ENCODE measurements at places on chromosomes 3 and 15.

DNA sequence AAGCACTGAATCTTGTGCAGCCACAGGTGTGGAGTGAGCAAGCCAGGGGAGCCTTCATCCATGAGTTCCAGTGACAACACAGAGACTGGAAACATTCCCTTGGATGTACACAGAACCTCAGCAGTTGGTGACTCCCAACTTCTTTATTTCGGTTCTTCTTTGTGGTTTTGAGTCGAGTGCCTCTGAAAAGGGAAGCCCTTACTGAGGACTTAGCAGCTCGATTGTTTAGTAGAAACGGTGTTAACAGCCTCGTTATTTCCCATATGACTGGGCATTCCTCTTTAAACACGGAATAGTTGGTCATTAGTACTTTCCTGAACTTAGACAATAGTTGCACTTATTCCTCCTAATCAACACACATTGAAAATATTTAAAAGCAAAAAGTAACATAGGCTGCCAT, 7.7 kb downstream of the SLCO3A1 start:
- DNase-seq: no peak

- DNase-seq: no peak
Measured at GRCh38 chr3:153260681-153261080, 98.7 kb downstream of the RAP2B start.

DNA sequence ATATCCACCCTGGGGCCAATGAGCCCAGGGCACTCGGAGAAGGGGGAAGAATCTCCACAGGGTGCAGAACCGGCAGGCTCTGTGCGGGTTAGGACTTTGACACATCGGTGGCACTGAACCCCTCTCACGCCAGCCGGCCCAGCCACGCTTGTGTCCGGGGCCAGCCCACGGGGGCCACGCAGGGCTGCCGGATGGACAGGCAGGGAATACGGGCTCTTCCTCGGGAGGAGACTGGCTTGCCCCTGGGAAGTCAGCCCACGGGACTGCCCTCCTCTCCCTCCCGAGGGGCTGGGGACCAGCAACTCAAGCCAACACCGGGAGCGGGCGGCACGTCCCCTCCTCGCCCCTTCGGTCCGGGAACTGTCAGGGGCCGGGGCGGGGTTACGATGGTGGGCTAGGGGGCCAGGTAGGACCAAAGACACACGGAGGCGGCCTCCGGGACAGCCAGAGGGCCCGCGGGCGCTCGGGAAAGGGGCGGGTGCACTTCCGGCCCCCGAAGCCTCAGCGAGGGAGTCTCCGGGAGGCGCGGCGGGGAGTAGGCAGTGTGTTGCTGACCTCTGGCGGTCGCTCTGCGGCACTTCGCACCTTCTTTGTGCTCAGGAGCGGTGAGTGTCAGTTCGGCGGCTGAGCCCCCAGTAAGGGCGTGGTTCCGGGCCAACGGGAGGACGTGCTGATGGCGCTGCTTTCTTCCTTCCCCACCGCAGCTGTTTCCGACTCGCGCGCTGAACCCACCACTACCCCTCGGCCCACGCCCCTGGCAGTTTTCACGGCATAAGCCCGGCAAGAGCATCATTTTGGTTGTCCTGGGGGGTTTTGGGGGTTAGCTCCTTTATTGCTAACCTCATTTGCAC, 5.1 kb upstream of the CYP8B1 start:
- peak; percentile 71 for DNase-seq

DNA sequence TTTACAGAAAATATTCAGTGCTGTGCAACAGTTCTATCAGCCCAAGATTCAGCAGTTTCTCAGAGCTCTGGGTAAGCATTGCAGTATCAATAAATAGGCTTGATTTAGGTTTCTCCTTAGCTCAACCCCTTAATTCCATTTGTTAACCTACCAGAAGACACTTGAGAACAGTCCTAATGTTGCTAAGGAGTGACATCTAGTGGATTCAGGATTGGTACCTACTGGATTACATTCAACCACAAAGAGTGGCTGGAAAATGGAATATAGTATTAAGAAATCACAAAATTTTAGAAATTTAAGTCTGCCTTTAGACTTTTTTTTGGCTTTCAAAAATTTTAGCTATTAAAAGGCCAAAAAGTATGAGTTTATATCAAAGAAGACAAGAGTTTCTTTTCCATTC, 34.7 kb downstream of the POLG start:
- no peak for DNase-seq

DNA sequence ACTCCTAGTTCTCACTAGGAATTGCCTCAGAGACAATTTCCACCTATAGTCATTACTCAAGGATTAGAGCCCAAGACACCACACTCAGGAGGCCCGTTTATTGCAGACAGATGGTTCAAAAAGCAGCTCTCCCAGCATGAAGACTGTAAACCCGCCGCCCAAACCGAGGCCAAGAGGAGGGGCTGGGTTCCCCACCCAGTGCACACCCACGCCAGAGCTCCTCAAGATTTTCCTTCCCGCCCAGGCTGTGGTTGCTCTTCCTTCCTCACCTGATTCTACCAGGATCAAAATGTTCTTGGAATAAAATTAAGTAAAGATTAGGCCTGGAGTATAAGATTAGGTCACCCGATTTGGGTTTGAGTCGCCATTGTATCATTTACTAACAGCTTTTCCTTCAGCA, 364.4 kb downstream of the MECOM start:
- DNase-seq: no peak

DNA sequence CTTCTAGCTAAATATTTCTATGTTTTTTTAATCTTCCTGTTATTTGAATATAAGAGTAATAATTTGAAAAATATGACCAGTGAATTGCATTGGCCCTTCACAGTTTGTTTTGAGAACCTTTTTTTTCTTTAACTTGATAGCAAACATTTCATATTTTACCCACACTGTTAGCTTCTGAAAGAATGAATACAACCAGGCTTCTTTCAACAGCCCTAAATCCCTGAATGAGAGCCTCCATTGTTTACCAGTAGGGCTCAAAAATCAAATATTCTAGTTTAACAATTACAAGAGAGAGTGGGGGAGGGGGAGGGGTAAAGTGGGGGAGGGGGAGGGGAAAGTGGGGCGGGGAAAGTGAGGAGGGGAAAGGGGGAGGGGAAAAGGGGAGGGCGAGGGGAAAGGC, 14.5 kb upstream of the TOP2B start:
- DNase-seq: no peak

GRCh38 chr15:82086243-82086995, 40.6 kb upstream of the MEX3B start:
- no peak for DNase-seq

DNA sequence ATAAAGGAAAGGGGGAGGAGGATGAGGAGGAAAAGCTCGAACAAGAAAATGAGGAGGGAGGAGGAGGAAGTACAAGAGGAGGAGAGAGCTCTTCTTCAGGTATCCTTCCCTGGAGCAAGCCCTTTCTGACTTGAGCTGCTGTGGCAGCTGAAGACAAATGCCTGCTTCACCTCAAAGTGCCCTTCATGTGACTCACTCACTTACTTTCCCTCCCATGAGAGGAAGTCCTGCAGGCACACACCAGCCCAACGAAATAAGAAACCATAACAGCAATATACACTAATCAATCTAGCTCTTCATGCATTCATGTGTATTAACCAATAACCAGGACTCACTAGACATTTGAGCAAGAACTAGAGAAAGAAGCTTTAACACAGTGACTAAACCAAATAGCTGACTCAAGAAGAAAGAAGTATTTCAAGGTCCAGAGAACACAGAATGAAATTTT, 251.9 kb downstream of the IGSF11 start:
- no peak for DNase-seq

GRCh38 chr3:79297245-79297960, 470.4 kb downstream of the ROBO1 start:
- no peak for DNase-seq

DNA sequence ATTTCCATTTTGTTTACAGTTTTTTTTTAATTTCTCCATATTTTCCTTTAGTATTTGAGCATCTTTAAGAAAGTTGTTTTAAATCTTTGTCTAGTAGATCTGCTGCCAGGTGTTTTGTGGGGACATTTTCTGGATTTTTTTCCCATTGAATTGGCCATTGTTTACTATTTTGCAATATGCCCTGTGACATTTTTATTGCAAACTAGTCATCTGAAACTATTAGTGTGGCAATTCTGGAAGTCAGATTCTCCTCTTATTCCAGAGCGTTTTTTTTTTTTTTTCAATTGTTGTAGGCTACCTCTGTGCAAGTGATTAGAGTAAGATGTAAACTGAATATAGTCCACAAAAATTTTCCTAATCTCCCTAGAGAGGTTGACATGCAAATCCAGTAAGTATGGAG, 334.2 kb downstream of the PYDC2 start:
- DNase-seq: no peak

DNA sequence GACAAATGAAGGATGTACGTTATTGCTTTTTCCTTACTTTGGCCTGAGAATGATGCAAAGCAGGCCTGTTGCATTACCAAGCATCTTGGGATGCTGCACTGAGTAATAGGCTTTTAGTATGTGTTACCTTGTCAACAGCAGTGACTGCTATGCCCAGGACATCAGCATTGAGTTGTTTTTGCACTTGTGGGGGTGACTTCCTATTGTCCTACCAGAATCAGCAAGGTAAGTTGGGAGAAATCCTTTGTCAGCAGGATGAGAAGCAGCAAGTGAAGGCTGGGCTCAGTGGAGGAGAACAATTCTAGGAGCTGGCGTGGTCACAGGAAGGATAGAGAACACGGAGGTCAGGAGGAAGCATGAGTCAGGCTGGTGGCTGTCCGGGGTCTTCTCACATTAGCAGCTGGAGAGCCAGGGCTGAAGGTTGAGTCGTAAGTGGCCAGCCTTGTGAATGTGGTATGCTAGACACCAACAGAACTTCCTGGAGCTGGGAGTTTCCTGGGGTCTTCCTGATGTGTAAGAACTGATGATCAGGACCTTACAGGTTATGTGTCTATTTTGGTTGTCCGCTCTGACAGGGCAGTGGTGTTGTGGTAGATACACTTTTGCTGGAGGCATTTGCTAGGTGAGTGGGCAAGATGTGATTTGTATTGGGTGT, 142.7 kb downstream of the FNDC3B start:
- DNase-seq: no peak

DNA sequence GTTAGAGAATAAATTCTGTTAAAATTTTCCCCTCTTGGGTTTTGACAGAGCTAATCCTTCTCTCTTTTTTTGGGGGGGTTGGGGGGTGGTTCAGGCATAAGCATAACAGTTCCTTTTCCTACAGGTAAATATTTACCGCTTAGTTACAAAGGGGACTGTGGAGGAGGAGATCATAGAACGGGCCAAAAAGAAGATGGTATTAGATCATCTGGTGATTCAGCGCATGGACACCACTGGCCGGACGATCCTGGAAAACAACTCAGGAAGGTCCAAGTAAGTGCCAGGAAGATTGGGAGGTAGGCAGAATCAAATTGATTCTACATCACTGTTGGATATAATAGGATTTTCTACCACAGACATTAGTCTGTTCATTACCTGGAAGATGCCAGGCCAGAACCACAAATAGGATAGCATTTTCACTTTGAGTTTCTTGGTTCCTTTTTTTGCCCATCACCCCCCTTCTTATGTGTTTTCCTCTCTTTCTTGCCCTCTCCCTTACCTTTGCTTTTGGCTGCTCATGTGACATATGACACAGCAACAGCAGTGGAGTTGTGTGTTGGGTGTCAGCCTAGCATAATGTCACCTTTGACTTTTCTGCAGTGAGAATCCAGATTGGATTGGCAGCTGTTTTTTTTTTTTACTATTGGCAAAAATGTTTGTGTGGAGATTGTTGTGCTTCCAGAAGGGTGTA, 79.0 kb downstream of the CHD2 start:
- DNase-seq: no peak

GRCh38 chr3:187002915-187003314, 72.6 kb downstream of the ST6GAL1 start:
- DNase-seq: no peak

DNA sequence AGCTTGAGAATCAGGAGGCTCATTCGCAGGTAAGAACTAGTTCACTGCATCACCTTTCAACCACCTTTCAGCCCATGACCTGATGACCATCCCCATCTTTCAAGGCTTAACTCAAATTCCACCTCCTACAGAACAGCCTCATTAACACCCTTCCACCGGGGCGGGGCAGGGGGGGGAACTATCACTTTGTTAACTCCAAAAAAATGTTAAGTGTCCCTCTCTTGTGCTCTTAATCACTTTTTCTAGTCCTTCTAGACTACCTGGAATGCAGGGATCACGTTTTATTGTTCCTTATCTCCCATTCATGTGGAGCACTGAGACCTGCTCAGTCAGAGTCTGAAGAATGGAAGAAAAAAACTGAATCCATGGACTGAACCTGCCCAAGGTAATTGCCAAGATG, 51.8 kb downstream of the ATP13A4 start:
- no peak for DNase-seq

- DNase-seq: no peak
Measured at GRCh38 chr15:58951388-58952007, 18.0 kb upstream of the SLTM start.

GRCh38 chr3:106176734-106177133, 307.9 kb upstream of the CBLB start:
- DNase-seq: peak; percentile 17

GRCh38 chr15:58352026-58352929, 79.5 kb upstream of the LIPC start:
- no peak for DNase-seq

DNA sequence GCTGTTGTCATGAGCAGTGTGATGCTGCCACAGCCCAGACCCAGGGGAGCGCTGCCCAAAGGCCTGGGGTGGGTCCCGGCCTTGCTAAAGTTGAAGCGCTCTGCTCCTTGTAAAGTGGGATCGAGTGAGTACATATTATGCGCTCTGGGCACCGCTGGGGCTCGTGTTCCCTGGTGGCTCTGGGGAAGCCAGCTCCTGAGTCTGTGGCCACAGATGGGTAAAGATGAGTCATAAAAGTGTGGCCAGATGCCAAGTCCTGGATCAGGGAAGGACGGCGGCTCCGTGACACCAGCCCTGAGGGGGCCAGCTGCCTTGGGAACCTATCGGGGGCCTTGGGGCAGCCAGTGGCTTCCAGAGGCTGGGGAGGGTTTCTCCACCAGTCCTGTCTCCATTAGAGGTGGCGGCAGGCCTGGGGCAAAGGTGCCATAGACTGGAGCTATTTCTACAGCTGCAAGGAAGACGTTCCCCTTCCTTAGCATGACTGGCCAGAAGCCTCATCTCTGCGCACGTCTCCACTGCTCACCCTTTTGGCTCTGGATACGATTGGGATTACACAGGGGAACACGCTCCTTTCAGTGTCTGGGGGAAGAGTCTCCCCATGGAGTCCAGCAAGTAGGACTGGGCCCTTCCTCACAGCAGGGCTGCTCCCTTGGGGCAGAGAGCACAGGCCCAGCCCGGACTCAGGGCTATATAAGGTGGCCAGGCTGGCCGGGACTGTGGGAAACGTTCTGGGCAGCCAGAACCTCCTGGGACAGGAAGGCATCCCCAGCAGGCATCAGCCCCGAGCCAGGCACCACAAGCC, 1.2 kb upstream of the ITIH4 start:
- no peak for DNase-seq

- no peak for DNase-seq
Measured at GRCh38 chr3:64150623-64151207, 74.6 kb downstream of the PRICKLE2 start.

DNA sequence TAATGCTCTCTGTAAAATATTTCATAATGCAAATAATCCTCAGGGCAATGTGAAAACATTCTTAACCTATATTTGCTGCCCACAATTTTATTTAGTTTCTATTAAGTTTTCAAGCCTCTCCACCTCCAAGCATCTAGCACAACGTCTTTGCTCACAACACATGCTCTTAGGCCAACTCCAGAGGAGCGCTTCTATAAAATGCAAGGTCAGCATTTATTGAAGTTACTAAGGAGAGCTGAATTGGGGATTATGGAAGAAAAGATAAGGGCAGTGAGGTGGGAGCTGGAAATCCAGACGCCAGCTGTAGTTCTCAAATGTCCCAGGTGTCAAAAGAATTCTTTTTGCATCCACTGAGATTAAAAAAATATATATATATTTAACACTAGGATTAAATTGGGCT, 996 bp downstream of the RABL3 start:
- DNase-seq: no peak
